ENCODE measurements at places on chromosomes 2 and 18.

DNA sequence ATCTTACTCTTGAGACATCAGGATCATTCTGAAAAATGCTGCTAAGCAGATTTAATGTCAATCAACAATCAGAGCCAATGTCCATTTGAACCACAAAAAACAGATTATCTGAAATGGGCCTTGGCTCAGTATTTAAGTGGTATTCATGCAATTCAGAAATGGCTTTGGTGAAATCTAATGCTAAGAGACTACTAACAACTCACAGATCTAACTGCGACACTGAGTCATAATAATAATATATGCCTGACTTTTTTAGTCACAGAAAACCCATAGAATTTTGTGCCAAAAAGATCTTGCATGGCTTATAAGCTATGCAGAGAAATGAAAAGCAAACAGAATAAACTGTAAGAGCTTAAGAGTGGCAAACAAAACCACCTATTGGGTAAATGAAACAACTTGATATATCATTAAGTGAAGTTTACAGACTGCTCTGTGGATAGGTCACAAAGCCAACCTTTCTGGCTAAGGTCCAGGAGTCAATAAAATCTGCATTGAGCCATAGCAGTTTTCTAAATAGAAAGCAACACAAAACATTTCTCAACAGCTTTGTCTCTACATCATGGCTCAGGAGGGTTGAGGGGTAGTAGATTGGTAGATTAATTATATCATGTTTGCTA, 234.3 kb downstream of the LRATD1 start:
- no peak for DNase-seq

- no peak for DNase-seq
Measured at GRCh38 chr2:50791271-50791670, 240.7 kb downstream of the NRXN1 start.

DNA sequence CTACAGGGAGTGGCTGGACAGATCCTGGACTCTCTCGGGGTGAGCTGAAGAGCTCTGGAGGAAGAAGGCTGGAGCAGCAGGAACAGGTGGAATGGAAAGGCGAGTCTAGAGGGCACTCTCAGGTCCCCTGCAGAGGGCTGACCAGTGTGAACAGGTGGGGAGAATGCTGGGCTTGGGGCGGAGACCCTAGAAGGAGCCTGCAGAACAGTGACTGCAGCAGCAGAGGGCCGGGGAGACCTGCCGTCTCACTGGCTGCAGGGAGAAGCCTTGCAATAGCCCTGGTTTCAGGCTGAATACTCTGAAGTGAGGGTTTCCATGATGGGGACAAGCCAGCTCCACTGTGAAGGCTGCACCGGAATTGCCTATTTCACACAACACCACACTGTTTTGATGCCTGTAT, 626.7 kb upstream of the SALL3 start:
- no peak for DNase-seq

DNA sequence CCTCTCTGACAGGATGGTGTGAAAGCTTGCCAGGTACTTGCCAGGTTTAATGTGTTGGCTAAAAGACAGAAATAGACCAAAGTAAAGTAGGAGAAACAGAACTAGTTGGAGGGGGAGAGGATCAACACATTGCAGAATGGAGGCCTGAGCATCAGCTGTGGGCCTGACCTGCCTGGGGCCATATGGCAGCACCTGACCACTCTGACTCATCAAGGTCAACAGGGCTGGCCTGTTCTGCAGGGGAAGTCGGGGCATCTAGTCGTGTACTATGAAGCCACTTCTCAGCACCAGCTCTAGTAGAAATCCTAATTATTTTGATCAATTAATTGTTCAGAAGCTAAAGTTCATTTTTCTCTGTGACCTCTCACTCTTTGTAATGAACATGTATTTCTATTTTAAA, 35.8 kb upstream of the NOSTRIN start:
- DNase-seq, result no peak

DNA sequence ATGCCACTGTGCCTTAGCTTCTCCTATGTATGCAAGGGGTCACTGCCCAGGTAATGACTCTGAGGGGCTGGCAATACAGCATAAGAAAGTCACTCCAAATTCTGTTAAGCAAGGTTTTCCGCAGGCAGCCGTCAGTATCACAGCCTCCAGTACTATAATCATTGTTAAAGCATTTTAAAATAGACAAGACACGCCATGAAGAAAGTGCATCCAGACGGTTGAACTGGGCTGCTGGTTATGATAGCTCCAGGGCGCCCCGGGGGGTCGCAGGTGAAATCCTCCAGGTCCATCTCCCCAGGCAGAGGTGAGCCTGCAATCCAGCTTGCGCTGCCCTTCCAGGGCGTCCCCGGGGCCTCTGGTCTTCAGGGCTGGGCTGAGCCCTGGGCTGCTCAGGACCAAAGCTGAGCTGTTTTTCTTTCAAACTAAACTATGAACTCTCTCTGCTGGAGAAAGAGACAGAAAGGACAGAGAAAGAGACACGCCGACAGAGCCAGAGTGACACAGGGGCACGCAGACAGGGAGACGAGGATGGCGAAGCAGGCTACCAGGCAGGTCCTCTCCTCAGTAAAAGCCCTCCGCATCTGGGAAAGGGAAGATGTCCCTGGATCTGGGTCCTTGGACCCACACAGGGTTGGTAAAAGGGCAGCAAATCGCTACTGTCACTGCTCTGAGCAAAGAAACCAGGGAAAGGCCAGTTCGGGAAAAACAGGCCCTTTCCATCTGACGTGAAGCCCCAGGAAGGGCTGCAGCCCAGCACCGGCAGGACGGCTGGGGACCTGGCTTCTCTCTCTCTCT, 2.1 kb upstream of the TWIST2 start:
- DNase-seq, result no peak

All from stimulated activated CD4-positive, alpha-beta T cell treated with anti-CD3 and anti-CD28 coated beads, Interleukin-15, amount 100 ng/mL, for 1 hour (primary cell).